ENCODE measurements at places on chromosomes 16 and 17.

- no peak for DNase-seq
Observed at GRCh38 chr17:7763919-7764318, 46.4 kb downstream of the DNAH2 start.

DNA sequence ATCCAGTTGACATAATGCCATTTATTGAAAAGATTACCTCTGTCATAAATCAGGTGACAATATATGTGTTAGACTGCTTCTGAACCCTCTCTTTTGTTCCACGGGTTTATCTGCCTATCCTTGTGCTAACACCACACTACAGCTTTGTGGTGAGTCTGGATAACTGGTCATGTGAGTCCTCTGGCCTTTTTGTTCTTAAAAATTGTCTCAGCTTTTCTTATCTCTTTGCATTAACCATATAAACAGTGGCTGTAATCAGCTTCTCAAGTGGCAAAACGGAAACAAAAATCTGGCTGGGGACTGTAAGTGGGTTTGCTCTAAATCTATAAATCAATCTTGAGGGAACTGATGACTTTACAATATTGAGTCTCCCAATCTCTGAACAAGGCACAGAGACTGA, 44.6 kb downstream of the STX8 start:
- no peak for DNase-seq

- no peak for DNase-seq
Observed at GRCh38 chr16:66446737-66447136, 19.6 kb downstream of the BEAN1 start.

DNA sequence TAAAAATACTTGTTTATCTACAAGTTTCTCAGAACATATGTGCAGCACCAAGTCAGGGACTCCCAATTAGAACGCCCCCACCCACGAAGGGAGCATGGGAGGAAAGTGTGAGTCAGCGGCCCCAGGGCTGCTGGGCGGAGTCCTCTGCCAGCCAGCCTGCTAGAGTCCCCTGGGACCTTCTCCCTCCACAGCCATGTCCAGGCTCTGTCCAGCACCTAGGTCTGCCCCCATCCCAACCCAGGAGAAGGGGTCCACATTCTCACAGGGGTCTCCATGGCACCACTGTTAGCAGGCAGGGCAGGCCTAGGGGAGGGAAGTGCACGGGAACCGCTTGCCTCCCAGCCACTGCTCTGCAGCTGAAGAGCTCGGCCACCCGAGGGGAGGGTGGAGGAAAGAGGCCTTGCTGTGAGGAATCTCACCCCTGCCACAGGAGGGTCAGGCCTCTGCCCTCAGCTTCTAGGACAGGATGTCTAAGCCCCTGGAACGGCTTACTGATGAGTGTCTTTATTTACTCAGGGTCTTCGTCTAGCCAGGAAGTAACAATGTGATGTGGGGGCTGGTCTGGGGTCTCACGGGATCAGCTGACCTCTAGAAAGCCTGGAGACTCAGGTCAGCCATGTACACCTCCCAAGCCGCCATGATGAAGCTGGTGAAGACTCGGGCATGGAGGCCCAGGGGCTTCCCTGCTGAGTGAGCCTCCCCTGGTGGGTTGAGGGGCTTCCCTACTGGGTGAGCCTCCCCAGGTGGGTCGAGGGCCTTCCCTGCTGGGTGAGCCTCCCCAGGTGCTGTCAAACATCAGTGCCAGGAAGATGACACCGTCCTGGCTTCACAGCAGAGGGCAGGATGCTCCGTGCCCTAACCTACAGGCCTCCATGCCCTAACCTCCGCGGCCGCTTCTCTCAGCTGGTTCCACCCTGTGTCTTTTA, 190.3 kb downstream of the RBFOX3 start:
- no peak for DNase-seq

- DNase-seq: no peak
Observed at GRCh38 chr17:11506635-11507034, 91.6 kb upstream of the DNAH9 start.

GRCh38 chr16:24146518-24146917, 109.6 kb upstream of the CACNG3 start:
- no peak for DNase-seq

DNA sequence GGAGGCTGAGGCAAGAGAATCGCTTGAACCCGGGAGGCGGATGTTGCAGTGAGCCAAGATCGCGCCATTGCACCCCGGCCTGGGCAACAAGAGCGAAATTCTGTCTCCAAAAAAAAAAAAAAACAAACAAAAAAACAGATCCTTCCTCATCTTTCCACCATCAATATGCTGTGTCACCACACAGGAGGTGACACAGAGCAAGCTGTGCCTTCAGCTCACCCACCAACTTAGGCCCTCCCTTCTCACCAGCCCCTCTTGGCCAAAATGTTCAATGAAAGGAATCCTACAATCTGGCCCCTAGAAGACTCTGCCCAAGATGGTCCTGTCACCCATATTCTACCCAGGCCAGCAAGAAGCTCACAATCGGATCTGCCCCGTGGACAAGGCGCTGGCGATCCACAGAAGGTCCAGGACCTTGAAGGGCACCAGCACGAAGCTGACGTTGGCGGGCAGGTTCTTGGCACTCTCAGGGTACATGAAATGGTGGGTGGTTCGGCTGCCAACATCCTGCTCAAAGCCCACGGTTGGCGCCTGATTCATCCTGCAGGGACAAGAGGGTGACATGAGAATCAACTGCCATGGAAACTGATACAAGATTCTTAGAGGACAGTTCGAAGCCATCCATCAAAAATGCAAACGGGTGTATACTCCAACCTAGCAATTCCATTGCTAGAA, 41.4 kb downstream of the DDX19A start:
- DNase-seq: no peak

- no peak for DNase-seq
Observed at GRCh38 chr16:14202095-14202494, 131.0 kb downstream of the MRTFB start.

GRCh38 chr17:3794557-3795389, 6.2 kb downstream of the ITGAE start:
- no peak for DNase-seq

DNA sequence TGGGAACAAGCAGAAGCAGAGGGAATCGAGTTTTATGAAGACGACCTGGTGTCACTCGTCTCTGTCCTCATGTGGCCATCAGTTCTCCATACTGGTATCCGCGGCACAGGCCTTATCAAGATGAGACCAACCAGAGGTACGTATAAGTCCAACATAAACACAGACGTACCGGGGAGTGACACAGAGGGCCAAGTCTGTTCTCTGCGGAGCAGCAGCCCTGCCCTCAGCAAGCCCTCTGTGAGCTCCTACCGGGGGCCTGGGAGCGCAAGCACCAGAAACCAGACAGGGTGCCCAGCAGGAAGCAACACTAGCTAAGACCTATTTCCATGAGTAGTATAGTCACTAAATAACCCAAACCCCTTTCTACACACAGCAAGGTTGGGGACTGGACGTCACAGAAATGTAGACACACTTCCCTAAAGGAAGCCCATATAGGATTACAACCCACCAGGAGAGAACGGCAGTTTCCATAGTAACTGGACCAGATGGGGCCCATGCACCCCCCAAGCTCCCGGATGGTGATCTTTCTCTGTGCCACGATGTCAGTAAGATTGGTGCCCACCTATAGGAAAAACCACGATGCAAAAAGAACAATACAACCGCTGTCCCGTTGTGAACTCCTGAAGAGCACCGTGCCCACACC, 911 bp downstream of the ARL16 start:
- DNase-seq: no peak

DNA sequence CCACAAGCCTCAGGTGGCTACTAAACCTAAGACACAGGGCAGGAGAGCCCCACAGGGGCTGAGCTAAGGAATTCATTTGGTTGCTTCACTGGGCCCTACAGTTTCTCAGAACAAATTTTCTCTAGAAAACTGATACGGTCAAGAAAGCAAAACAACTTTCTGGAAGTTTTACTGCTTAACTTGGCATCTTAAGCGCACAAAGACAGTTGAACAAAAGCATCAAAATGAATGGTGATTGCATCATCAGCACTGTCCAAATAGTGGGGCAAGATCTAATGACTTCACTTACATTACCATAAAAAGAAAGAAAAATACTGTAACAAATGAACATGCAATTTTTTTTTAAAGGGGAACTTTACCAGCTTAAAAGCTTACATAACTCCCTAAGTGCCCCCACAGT, 47.6 kb downstream of the XPO6 start:
- no peak for DNase-seq

- no peak for DNase-seq
Observed at GRCh38 chr17:72022328-72023275, 98.2 kb upstream of the SOX9 start.

DNA sequence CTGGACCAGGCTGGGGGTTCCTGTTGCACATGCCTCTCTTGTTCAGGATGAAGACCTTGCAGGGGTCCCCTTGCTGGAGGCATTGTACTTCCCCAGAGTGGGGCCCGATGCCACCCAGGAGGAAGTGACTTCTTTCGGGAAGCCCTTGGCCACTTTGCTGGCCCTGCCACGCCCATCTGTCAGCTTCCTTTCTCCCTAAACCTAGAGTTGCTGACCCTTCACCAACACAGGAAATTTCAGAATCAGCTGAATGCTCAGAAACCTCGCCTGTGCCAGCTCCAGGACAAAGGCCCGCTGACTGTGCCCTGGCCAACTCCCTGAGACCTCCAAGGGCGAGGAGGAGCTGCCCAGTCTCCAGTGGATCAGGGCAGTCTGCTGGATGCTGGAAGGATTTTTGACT, 26.7 kb downstream of the WNT9B start:
- no peak for DNase-seq

DNA sequence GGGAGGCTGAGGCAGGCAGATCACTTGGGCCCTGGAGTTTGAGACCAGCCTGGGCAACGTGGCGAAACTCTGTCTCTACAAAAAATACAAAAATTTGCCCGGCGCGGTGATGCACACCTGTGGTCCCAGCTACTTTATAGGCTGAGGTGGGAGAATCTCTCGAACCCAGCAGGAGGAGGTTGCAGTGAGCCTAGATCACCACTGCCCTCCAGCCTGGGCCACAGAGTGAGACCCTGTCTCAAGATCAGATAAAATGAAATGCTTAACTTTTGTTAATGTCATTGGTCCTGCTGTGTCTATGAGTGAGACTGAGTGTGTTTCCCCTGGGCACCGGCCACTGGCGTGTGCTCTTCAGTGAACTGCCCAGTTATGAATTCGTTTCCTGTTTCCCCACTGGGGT, 10.5 kb downstream of the FAM234A start:
- DNase-seq: no peak

DNA sequence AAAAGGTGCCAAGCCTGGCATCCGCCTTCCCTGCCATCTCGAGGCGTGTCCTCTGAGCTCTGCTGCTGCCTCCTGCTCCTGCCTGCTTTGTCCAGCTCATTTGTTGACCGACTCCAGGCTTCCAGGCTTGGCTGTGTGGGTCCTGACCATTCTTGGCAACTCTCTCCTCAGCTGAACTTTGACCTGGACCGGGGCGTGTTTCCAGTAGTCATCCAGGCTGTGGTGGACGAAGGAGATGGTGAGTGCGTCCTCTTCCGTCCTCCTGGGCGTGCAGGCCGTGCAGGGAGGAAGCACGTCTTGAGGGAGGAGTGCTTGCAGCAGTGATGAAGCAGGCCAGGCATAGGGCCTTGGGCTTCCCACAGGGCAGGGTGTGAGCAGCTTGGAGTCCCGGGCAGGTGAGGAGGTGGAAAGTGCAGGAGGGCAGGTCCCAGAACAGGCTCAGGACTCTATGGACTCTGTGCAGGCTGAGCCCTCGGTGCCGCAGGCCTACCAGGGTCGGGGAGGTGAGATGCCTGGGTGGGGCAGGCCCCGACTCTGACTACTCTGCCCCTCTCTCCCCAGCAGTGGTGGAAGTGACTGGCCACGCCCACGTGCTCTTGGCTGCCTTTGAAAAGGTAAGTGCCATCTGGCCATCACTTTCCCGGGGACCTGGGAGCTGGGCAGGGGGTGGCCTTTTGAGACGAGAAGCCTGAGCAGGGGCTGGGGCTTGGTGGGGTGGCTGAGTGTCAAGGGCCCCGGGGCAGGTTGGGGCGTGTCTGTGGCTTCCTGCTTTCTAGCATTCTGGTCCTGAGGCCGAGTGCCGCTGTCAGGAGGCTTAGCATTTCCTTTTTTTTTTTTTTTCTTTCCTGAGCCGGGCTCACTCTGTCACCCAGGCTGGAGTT, 28.6 kb upstream of the NUDT16L1 start:
- peak; percentile 19 for DNase-seq

GRCh38 chr16:86494565-86495356, 15.6 kb upstream of the FOXF1 start:
- no peak for DNase-seq

DNA sequence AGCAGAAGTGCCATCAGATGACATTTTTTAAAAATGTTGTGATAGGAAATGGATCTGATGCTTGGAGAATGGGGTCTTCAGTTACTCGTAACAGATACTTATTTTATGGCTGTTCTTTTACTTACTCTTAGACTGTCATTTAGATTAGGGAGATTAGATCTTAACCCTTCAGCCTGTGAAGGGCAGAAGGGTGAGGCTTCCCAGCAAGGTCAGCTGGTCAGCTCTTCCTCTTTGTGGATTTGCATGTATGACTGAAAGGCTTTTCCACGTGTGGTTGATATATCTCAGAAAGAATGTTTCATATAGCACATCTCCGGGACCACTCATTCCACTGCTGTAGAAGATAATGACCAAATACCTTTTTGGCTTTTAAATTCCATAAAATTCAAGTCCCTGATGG, 27.4 kb downstream of the GRB7 start:
- no peak for DNase-seq

DNA sequence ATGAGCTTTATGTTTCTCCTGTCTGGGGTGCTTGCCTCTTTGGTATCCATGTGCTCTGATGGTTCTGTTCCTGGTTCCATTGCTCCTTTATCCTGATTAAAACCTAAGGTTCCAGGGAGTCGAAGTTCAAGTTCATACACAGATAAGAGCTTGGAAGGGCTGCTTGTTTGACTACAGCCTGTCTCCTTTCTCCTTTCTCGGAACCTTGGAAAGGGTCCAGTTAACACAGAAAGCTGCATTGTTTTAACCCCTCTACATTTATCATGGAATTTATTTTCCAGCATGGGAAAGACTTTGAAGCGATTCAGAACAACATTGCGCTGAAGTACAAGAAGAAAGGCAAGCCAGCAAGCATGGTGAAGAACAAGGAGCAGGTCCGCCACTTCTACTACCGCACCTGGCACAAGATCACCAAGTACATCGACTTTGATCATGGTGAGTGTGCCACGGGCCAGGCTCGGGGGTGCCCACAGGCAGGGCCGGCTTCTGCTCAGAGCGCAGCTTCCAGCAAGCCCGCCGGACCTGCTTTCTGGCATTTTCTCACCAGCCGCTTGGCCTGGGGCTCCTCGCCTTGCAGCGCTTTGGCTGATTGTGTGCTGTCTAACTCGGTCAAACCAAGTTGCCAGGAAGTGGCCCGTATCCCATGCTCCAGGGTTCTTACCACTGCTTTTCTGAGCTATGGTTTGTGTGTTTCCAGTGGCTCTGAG, 19.9 kb downstream of the CRAMP1 start:
- DNase-seq: no peak

GRCh38 chr16:3022208-3022683, 1.5 kb downstream of the HCFC1R1 start:
- peak; percentile 85 for DNase-seq

GRCh38 chr17:29621751-29622194, 939 bp downstream of the CORO6 start:
- DNase-seq: no peak

DNA sequence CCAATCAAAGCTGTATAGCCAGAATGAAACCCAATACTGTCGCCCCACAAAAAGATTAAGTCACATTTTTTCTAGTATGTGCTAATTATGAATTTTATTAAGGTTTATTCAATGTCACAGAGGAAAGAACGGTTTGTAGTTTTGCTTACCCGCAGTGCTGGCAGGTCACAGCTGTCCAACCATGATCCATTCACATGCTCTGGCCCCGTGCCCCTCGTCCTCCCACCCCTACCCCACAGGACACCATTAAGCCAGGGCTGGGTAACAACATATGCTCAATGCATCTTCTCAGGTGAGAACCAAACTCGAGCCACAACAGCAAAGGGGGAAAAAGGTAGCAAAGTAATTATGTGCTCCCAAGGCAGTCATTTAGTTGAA, 589 bp upstream of the FBF1 start:
- DNase-seq: no peak

All from activated CD4-positive, alpha-beta T cell treated with anti-CD3 and anti-CD28 coated beads for 1 hour (primary cell).